ENCODE measurements at places on chromosomes 11 and 22.

DNA sequence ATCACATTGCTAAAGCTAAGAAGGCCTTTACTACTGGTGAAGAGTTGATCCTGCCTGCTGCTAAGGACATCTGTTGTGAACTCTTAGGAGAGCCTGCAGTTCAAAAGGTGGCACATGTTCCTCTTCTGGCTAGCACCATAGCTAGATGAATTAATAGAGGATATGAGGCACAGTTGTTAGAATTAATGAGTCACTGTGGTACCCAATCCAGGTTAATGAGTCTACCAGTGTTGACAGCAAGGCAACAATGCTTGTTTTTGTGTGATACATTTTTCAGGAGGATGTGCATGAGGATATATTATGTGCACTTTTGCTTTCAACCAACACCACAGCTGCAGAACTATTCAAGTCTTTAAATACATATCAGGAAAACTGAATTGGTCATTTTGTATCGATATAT, 12.0 kb downstream of the C11orf58 start:
- DNase-seq = no peak

GRCh38 chr11:37721485-37721884, 1123.4 kb upstream of the RAG2 start:
- DNase-seq = no peak

- DNase-seq = no peak
These were observed 23.1 kb upstream of the GNB1L start for GRCh38 chr22:19877626-19878339.

- DNase-seq = no peak
These were observed 1.4 kb downstream of the LRRC74B start for GRCh38 chr22:21047035-21047661.

DNA sequence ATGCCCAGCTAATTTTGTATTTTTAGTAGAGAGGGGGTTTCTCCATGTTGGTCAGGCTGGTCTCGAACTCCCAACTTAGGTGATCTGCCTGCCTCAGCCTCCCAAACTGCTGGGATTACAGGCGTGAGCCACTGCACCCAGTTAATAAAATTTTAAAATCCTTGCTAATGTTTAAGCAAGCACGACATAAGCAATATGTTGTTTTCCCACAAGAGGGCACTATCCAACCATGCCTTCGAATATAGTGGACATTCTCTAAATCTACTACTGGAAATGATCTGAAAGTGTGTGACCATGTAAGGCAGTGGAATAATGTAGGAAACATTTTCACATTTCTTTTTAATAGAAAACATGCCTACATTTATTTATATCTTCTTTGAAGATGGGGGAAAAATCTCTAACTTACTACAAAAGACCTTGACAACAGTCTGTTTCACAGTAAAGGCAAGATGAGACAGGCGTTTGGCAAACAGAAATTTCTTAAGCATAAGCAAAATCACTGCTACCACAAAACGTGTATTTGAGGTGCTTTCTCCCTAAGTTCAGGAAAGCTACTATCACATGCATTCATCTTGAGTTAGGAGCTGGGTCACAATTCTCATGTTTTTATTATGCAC, 38.2 kb downstream of the PITPNB start:
- DNase-seq = peak; percentile 7

Data from NCI-H526 treated with DMSO at 0.1 percent for 48 hours (cell line).